Stimulated activated CD4-positive, alpha-beta T cell treated with anti-CD3 and anti-CD28 coated beads, Interleukin-4, amount 100 ng/mL, for 4 hours (primary cell): ENCODE measurements at places on chromosomes 3 and 15.

GRCh38 chr15:98547275-98547674 is 101.1 kb upstream of the IGF1R start:
- DNase-seq: no peak

GRCh38 chr15:91887921-91888373 is 34.4 kb downstream of the SLCO3A1 start:
- no peak for DNase-seq

- no peak for DNase-seq
Observed at GRCh38 chr3:143004823-143005222, 3.5 kb downstream of the U2SURP start.

- DNase-seq: no peak
Observed at GRCh38 chr3:41317718-41318117, 118.4 kb downstream of the CTNNB1 start.

GRCh38 chr15:70067681-70068080 is 30.0 kb downstream of the TLE3 start:
- no peak for DNase-seq

- no peak for DNase-seq
Observed at GRCh38 chr15:42121021-42121420, 26.7 kb upstream of the PLA2G4D start.

- DNase-seq: no peak
Observed at GRCh38 chr15:57015897-57016296, 97.5 kb downstream of the TCF12 start.

DNA sequence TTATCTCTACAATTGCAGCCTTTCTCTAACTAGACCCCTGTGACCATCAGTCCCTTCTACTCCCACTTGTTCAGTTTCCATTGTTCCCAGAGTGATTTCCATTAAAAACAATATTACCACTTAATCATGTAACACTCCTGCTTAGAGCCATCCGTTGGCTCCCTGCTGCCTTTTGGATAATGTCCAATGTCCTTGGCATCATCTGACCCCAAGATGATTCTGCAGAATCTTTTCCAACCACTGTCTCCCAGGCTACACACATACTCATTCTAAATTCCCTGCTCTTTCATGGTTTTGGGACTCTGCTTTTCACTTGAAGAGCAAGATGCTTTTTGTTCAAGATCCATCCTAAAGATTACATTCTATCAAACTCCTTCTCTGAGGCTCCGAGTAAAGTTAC is 7.1 kb downstream of the KCNH8 start:
- no peak for DNase-seq

- DNase-seq: no peak
Observed at GRCh38 chr15:68463444-68463843, 31.5 kb upstream of the ITGA11 start.

DNA sequence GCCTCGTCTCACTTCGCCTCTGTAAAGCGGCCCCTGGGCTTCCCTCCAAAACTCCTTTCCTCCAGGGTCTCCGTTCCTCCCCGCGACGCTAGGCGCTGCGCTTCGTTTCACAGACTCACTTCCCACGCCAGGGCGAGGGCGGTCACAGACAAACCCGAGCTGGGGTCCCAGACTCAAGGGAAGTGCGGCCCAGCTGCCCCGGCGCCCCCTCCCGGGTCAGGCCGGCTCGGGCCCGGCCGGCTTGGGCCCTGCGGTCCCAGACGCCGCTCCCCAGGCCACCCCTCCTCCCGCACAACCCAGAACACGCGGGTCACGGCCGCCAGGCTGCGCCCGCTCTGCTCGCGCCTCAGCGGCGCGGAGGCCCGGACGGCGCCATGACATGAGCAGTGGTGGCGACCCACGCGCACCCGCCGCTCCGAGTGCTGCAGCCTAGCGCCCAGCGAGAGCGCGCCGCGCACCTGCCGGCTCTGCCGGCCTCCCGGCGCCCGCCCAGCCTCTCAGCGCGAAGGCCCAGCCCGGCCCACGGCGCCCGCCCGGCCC is 547 bp downstream of the NUP210 start:
- peak; percentile 57 for DNase-seq

DNA sequence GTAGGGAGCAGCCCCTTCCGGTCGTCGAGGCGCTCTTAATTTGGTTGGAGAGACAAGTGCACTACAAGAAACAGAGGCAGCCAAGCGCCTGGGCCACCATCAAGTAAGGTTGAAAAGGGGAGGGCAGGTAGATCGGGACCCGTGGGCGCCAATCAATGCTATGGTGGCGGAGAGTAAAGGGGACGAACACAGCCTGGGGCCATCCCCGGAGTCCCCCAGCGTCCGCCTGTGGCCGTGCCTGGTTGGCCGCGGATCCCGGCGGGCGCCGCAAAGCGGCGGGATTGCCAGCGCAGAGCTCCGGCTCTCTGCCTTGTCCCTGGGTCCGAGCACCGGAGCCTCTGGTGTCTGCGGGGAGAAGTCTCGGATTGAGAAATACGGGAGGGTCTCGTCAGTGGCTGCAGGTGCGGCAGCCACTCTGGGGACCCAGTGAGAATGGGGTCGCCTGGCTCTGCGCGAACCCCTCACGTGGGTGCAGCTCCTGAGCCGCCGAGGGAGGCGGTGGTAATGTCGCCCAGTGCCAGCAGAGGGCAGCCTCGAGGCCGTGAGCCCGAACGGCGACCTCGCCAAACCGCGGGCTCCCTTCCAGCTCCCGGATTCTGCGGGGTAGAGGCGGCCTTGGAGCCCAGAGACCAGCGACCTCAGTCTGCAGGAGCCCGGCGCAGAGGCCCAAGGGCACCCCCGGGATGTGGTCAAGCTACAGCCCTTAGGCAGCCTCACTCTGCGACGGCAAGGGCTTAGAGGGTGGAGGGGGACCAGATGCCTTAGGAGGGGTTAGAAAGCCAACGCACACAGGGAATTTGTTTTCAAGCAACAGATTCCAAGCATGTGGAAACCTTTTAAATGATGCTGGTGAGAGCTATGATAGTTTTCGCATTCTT is 10.8 kb downstream of the FOXL2 start:
- DNase-seq: peak; percentile 75

GRCh38 chr3:150148227-150148626 is 177.5 kb upstream of the PFN2 start:
- no peak for DNase-seq

DNA sequence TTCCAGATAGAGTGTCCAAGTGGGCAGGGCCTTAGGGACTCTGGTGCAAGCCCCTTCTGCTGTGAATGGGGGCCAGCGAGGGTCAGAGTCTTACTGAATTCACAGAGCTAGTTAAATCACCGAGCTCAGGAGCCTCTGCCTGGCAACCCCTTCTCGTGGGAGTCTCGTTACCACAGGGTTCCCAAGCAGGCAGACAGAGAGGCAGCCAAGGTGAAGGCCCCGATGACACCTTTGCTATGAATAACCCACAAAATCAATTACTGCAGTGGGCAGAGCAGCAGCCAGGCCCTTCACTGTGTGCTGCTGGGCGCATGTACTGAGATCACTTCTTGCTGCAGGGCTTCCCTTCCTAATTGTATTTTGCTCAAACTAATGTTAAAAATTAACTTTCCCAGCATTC is 56.9 kb downstream of the SPSB4 start:
- no peak for DNase-seq

DNA sequence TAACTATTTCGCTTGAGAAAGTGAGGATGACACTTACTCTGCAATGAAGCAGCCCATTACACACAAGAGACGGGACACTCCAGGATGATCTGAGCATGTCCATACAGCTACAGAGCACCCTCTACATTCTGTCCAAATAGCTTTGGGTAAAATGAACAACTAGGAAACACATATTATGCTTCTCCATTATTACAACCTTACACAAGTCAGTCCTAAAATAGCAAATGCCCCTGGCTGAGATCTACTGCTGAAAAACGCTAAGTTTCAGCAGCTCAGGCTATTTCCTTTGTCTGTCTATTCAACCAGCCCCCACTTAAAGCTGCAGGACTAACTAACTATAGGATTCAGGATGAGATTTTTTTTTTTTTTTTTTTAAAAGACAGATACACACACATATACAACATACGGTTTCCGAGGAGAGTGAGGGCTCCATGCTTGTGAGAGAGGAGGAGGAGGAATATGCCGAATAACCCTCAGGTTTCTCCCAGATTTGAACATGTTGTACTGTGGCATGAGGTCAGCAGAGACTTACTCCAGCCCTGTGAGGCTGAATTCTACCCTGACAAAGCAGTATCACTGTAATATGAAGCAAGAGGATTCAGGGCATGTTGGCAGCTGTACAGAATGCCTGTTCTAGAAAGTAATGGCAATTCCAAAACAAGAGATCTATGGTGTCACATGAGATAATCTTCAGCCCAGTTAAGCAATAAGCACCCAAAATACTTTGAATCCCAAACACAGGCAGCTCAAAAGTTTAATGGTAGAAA is 117.3 kb upstream of the PLXND1 start:
- DNase-seq: no peak

GRCh38 chr3:10248984-10249748 is 907 bp downstream of the TATDN2 start:
- peak; percentile 67 for DNase-seq

DNA sequence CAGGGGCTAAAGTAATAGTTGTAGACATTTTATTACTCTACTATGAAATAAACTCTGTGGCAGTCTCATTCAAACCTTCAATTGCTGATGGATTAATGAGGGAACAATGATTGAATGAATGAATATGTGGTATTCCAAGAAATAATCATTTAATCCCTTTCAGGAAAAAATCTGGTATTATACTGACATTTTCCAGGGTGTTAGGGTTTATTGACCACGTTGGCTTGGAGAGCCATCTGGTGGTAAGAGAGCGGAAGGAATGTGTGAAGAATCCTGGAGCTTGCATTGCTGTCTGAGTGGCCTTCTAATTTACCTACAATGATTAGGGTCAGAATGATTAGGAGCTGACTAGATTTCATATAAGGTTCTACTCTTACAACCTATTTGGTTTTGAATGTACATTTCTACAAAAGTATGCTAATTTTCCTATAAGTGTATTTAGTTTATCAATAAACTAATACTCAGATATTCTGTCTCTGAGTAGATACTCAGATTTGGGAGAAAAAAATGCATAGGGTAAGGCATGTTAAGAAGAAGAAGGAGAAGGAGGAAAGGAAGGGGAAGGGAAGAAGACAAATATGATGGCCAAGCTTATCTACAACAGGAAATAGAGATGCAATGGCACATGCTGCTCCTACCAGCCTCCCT is 249.9 kb downstream of the ROBO1 start:
- DNase-seq: no peak

- no peak for DNase-seq
Observed at GRCh38 chr3:151009981-151010380, 37.5 kb upstream of the CLRN1 start.

DNA sequence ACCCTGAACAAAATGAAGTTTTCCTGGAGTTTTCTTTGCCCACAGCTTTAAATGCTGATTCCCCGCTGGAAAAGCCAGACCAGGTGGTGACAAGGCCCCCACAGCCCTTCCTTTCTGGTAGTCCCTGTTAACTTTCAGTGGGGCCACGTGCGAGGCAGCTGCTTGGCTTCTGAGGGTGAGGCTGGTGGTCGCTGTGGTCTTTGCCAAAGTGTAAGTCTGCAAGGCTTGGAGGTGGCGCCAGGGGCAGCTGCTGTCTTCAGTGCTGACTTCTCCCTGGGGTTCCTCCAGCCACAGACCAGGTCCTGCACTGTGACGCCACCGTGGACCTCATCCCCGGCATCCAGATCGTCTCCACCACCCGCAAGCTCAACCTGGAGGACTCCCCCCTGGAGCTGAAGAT is 54.1 kb upstream of the TAMM41 start:
- DNase-seq: no peak

DNA sequence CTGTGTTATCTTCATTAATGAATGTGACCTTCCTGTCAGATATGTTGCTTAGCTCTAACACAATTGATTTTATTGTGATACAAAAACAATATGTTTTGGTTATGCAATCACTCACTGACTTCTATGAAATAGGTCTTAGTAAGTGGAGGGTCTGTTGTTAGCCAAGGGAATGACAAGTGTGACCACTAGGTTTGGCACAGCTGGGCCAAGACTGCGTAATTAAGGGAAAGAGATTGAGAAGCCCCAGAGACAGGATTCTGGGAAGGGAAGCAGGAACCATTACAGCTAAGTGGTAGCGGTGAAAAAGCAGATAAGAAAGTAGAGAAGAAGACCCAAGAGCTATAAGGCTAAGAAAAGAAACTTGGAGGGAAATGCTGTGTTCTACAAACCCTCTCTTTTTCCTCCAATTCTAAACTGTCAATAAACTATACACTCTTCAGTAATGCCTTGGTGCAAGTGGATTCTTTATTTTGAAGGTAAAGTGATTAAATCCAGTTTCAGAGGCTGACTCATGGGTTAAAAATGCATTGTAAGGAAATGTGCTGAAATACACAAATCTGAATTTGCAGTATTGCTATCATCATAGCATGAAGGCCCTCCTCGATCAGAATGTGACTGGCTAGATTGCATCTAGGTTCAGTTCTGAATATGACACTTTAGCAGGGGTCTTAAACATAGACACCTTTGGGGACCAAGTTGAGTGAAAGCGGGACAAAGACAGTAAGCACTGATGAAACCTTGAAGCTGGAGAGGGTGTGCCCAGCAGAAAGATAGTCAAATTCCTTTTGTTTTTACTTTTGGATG is 26.1 kb downstream of the KCNMB2 start:
- no peak for DNase-seq

- no peak for DNase-seq
Observed at GRCh38 chr3:54372232-54372631, 249.9 kb downstream of the CACNA2D3 start.

DNA sequence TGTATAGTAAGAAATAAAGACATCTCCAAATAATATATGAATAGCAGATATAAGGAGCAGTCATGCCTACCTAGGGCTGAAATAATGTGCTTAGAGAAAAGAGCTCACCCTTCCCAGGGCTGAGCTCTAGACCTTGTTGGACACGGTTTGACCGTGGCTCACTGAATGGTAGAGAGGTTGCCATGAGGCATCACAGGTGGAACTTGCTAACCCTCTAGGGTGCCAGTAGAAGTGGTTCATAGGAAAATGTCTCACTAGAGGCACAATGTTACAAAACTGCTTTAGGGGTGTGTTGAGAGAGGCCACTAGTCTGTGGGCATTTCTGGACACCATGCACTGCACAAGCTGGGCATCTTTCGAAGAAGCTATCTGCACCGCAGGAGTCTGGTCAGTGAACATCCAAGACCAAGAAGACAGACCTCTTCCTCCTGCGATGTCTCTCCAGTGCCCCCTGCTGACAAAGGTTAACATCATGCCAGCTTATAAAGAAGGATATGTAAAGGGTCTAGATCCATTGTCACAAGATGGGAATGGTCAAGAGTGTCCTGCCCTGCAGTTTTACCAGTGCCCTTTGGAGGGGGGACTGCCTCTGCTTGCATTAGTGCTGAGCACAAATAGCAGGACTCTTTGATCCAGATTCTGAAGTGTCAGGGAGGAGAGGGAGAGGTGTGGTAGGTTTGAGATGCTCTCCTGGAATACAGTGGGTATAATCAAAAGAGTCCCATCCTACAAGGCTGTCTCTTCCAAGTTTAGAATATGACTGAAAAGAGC is 266.8 kb downstream of the ZNF385D start:
- DNase-seq: no peak

DNA sequence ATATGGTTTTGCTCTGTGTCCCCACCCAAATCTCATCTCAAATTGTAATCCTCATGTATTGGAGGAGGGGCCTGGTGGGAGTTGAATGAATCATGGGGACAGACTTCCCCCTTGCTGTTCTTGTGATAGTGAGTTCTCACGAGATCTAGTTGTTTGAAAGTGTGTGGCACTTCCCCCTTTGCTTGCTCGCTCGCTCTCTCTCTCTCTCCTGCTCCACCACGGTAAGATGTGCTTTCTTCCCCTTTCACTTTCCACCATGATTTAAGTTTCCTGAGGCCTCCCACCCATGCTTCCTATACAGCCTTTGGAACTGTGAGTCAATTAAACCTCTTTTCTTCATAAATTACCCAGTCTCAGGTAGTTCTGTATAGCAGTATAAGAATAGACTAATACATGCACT is 60.7 kb downstream of the GSK3B start:
- DNase-seq: no peak
